SJSA1 (cell line): ENCODE measurements at places on chromosomes 4 and X. TPM values are rescaled to one million over a fixed set of nuclear protein-coding genes. Genes with fewer than 3 reads are reported as not detected.

- H3K4me3 ChIP-seq = no peak overlapping the region
- H3K36me3 ChIP-seq = peaks cover 20% of the 10 kb centered on the region
- H3K27me3 ChIP-seq = no peaks in the 10 kb centered on the region
- H3K4me1 ChIP-seq = peaks cover 3% of the 10 kb centered on the region; the same call in 1 of the 2 replicates
- H3K27ac ChIP-seq = no peak overlapping the region
These were observed 48.3 kb upstream of the MND1 start for GRCh38 chr4:153296040-153296823.

DNA sequence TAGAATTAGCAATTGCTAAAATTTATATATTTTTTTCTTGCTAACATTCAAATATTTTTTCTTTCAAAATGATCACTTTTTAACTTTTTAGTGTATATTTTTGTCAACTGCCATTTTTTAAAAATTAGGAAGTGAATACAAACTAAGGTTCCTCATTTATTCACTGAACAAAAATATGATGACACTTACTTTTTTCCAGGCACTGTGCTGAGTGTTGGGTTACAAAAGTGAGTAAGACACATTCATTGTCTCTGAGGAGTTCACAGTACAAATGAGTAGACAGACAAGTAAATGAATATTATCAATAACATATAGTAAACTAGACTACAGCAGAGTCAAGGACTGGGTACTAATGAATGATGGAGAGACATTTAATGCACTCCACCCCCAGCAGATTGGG is 543.5 kb downstream of the PDHA2 start:
- no peak overlapping the region for H3K4me3 ChIP-seq
- H3K4me1 ChIP-seq = no peaks in the 10 kb centered on the region
- no peaks in the 10 kb centered on the region for H3K27me3 ChIP-seq
- H3K27ac ChIP-seq = no peak overlapping the region

- H3K4me3 ChIP-seq = no peak overlapping the region
- H3K27me3 ChIP-seq = no peaks in the 10 kb centered on the region
- DNase-seq = no peak
- no peaks in the 10 kb centered on the region for H3K4me1 ChIP-seq
These were observed 76.9 kb downstream of the PJA1 start for GRCh38 chrX:69088171-69088938.

DNA sequence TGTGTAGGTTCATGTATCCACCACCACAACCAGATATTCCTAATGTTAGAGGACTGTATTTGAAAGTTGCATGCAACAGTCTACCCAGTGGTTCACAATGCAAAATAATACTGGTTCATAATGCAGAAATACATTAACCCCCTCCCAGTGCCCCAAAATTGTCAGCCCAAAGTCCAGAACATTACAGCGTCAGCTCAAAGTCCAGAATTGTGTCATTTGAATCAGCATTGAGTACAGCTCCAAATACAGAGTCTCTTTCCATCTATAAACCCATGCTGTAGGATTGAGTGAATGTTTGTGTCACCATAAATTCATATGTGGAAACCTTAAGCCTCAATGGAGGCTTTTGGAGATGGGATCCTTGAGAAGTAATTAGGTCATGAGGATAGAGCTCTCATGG is 54.0 kb downstream of the MCUB start:
- DNase-seq = no peak
- H3K4me3 ChIP-seq = no peak overlapping the region
- no peaks in the 10 kb centered on the region for H3K27me3 ChIP-seq
- no peaks in the 10 kb centered on the region for H3K4me1 ChIP-seq

DNA sequence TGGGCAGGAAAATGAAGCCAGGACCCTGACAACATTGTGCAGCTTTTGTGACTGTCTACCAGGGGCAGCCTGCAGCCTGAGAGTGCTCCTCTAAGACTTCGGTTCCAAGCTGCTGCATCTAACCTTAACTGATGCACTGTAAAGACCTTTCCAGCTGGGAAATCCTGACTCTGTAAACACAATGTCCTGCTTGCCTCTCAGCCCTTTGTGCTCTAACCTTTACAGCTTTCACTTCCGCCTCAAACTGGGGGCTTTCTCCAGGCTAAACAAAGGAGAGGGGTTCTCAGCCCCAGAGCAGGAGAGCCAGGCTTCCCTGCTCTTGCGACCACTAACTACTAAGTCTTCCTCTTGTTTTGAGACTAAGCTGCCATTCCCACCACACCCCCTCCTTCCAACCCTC is 19.3 kb upstream of the RASL11B start:
- no peak overlapping the region for H3K4me3 ChIP-seq
- DNase-seq = no peak
- no peak overlapping the region for H3K27ac ChIP-seq
- H3K27me3 ChIP-seq = no peaks in the 10 kb centered on the region
- H3K4me1 ChIP-seq = peaks cover 8% of the 10 kb centered on the region

DRP2 gene
- total RNA-seq = 0.03 TPM in 1 of 2 replicates, not detected in the other

STOX2 gene
- total RNA-seq = 0.55 TPM in 1 of 2 replicates, not detected in the other

- H3K4me3 ChIP-seq = no peak overlapping the region
- H3K27ac ChIP-seq = no peak overlapping the region
- no peaks in the 10 kb centered on the region for H3K4me1 ChIP-seq
These were observed 288.4 kb downstream of the KLHL4 start for GRCh38 chrX:87805829-87806490.

GRCh38 chrX:68842781-68843581 is 14.2 kb downstream of the EFNB1 start:
- H3K36me3 ChIP-seq = no peaks in the 10 kb centered on the region
- no peak for DNase-seq
- H3K27me3 ChIP-seq = no peaks in the 10 kb centered on the region
- H3K4me1 ChIP-seq = no peaks in the 10 kb centered on the region
- no peak overlapping the region for H3K4me3 ChIP-seq
- no peak overlapping the region for H3K27ac ChIP-seq

GRCh38 chr4:53547983-53548382 is 43.3 kb downstream of the LNX1 start:
- no peaks in the 10 kb centered on the region for H3K27me3 ChIP-seq
- H3K4me3 ChIP-seq = no peak overlapping the region
- no peak for DNase-seq
- no peaks in the 10 kb centered on the region for H3K36me3 ChIP-seq
- H3K4me1 ChIP-seq = no peaks in the 10 kb centered on the region
- H3K27ac ChIP-seq = no peak overlapping the region

- H3K36me3 ChIP-seq = no peaks in the 10 kb centered on the region
- 0 out of 2 replicates have a peak, but pooled peaks cover 2% of the 10 kb centered on the region for H3K27me3 ChIP-seq
- no peaks in the 10 kb centered on the region for H3K4me1 ChIP-seq
These were observed 2.3 kb downstream of the ODAM start for GRCh38 chr4:70197842-70198241.

GRCh38 chr4:106017975-106018374 is 122.7 kb downstream of the NPNT start:
- H3K4me1 ChIP-seq = no peaks in the 10 kb centered on the region
- no peak overlapping the region for H3K27ac ChIP-seq
- no peak overlapping the region for H3K4me3 ChIP-seq
- no peaks in the 10 kb centered on the region for H3K27me3 ChIP-seq
- H3K36me3 ChIP-seq = no peaks in the 10 kb centered on the region

- H3K4me1 ChIP-seq = no peaks in the 10 kb centered on the region
- H3K4me3 ChIP-seq = no peak overlapping the region
- H3K36me3 ChIP-seq = no peaks in the 10 kb centered on the region
- DNase-seq = no peak
- H3K27ac ChIP-seq = no peak overlapping the region
These were observed 82.6 kb downstream of the ANXA3 start for GRCh38 chr4:78634011-78634664.

- no peaks in the 10 kb centered on the region for H3K27me3 ChIP-seq
- H3K27ac ChIP-seq = no peak overlapping the region
- no peaks in the 10 kb centered on the region for H3K4me1 ChIP-seq
- DNase-seq = no peak
These were observed 164.2 kb upstream of the ACTRT1 start for GRCh38 chrX:128216364-128216763.
